Adipose tissue (tissue), 3 donors: ENCODE measurements at places on chromosomes 3 and 15. TPM values are rescaled to one million over a fixed set of nuclear protein-coding genes. Genes with fewer than 3 reads are reported as not detected.

Gene THRB
- 3.4 TPM for polyA plus RNA-seq

Gene KY
- 0.03 TPM for polyA plus RNA-seq

Gene SEMA5B
- polyA plus RNA-seq: 0.77 TPM

Gene IGSF10
- polyA plus RNA-seq: 0.56 TPM

Gene ZNF106
- 6.8 TPM for polyA plus RNA-seq

Gene CLDN16
- polyA plus RNA-seq: 0.28 TPM

Gene CLDN18
- 32.5 TPM for polyA plus RNA-seq

Gene CHRNA5
- polyA plus RNA-seq: 1.1 TPM

Gene PPIP5K1
- polyA plus RNA-seq: 6.1 TPM

Gene CCR9
- polyA plus RNA-seq: not detected

Gene LRRIQ4
- polyA plus RNA-seq: not detected
